ENCODE measurements at places on chromosomes 3 and 15.

DNA sequence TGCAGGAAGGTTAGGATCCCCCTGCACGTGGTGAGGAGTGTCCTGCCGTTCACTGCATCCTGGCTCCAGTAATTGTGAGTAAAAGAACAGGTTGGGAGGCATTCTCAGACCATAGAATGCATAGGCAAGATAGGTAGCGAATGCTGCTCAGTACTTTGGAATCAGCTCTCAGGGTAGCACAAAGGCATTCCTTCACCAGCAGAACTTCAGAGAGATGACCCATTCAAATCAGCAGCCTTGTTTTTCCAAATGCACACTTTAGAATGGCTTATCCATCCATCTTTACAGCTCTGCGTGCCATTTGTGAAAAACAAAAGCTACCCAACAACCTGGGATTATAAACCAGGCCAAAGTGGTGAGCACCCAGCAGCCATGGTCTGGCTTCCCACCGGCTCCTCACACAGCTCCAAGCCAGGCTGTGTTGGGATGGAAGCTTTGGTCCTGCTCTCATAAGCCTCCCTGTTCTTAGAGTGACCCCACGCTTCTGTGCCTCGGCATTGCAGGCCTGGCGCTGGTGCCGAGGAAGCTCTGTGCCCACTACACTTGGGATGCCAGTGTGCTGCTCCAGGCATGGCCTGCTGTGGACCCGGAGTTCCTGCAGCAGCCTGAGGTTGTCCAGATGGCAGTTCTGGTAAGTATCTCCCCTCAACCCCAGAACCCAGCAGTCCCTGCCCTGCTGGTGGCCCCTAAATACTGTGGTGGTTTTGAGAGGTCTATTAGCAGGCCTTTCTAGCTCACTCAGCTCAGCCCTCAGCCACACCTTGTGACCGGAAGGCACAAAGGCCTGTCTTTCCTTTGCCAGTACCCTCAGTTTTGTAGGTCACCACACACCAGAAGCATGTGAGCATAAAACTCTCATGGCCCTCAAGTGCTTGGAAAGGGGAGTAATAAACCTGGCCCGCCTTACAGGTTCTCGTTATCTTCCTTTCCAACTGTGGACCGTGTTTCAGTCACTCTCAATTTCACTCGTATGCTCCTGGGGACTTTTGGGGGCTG lies 52.9 kb upstream of the LIMD1 start:
- DNase-seq, result no peak

GRCh38 chr15:42210696-42211095 lies 2.6 kb upstream of the VPS39 start:
- no peak for DNase-seq

DNA sequence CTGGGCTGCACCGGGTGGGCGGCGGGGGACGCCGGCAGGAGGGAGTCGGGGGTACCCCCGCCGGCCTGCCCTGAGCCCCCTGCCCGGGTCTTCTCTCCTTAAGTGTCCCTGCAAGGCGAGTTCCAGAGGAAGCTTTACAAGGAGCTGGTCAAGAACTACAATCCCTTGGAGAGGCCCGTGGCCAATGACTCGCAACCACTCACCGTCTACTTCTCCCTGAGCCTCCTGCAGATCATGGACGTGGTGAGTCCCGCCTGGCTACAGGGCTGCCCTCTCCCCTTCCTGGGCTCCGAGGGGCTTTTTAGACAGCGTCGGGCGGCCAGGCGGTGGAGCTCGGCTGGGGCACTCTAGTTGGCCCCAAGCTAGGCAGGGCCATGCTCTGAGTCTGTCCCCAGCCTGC lies 480 bp downstream of the CHRNA7 start:
- no peak for DNase-seq

DNA sequence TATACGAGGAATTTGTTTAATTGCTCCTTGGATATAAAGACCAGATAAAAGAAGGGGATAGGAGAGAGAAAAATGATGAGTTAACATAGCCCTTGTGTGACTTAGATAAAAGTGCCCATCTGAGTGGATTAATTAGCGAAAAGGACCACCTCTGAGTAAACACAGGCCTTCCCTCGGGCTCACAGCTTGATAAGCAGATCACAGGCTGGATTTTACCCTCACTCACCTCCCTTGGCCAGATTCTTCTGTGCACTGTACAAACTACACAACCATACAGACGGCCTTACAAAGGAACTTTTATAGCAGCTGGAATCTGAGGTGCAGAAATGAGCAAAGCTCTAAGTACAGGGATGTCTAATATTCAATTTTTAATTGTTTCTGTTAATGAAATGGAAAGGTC lies 112.4 kb upstream of the STT3B start:
- no peak for DNase-seq

DNA sequence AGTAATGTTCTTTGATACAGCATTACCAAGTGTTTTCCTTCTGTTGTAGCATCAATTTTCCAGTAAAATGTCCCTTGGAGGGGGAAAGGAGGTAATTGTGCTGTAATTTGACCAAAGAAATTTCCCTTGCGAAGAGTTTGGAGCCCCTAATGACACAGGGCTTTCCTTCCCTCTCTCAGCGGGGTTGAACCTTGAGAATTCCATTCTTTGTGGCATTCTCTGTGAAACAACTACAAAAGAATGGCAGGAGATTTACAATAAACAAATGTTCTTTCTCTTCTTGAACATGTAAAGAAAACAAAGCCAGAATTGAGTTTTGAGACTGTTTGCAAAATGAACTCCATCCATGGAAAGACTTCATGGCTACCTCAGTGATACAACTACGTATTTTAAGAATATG lies 53.4 kb downstream of the SIDT1 start:
- DNase-seq, result no peak

DNA sequence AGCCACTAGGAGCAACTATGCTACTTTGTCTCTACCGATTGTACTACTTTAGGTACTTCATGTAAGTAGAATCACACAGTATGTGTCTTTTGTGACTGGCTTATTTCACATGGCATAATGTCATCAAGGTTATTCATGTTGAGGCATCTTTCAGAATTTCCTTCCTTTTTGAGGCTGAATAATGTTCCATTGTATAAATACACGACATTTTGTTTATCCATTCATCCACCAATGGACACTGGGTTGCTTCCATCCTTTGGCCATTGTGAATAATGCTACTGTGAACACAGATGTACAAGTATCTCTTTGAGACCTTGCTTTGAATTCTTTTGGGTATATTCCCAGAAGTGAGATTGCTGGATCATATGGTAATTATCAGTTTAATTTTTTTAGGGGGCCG lies 29.2 kb downstream of the MYO5A start:
- DNase-seq, result no peak
